Activated CD4-positive, alpha-beta memory T cell treated with anti-CD3 and anti-CD28 coated beads, Interleukin-2, amount 10 ng/mL, durations not matched to agents 7 days and 5 days (primary cell): ENCODE measurements at places on chromosomes 5 and 9. TPM values are rescaled to one million over a fixed set of nuclear protein-coding genes. Genes with fewer than 3 reads are reported as not detected.

The PNPLA7 gene
- 5.0 TPM for total RNA-seq

The DAB2IP gene
- not detected for total RNA-seq

The HTR4 gene
- total RNA-seq = not detected

The IL17B gene
- not detected for total RNA-seq

The GAPT gene
- not detected for total RNA-seq

The ZFP37 gene
- total RNA-seq = 0.81 TPM

The UGT3A1 gene
- total RNA-seq = not detected
